ENCODE measurements at places on chromosomes 1 and 21.

DNA sequence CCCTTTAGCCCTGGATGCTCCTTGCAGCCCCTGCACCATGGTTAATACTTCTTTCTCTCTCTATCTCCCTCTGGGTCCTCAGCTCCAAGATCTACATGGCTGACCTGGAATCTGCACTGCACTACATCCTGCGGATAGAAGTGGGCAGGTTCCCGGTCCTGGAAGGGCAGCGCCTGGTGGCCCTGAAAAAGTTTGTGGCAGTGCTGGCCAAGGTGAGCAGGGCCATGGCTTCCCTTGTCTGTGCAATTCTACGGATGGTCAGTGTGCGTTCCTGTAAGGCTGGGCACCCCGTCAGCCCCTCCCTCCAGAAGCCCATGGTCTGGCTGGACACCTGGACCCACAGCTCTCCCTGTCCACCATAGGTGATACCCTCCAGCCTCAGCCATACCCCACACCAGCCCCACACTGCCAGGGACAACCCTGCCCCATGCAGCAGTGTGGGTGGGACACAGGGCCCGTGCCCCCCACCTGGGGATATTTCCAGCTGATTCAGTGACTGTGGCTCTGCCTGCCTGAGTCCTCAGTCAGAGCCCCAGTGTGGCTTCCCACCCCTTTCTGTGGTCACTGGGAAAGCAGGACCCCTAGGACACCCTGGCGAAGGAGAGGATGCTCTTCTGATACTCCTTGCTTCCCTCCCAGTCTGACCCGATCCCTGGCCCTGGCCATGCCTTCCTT lies 31.4 kb downstream of the QSOX1 start:
- no peak for DNase-seq

- no peak for DNase-seq
These were observed 10.3 kb downstream of the DENND4B start for GRCh38 chr1:153936011-153936802.

- no peak for DNase-seq
These were observed 17.0 kb upstream of the SUCO start for GRCh38 chr1:172515927-172516326.

- no peak for DNase-seq
These were observed 4.5 kb upstream of the NCMAP start for GRCh38 chr1:24551290-24551959.

DNA sequence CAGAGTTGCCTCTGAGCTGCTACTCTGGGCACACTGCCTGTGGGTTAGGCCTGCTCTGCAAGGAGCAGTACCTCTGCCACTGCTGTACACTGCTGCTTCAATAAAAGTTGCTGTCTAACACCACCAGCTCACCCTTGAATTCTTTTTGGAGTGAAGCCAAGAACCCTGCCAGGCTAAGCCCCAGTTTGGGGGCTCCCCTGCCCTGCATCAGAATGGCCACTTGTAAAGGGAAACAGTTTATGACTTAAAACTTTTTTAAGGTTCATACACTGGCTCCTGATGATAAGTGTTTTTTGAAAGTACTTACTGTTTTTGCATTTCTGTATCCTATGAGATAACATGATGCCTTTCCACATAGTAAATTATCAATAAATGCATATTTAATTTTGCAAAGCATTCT lies 310.0 kb downstream of the LMO4 start:
- DNase-seq, result no peak

- DNase-seq, result no peak
These were observed 11.2 kb downstream of the C8B start for GRCh38 chr1:56954664-56955063.

DNA sequence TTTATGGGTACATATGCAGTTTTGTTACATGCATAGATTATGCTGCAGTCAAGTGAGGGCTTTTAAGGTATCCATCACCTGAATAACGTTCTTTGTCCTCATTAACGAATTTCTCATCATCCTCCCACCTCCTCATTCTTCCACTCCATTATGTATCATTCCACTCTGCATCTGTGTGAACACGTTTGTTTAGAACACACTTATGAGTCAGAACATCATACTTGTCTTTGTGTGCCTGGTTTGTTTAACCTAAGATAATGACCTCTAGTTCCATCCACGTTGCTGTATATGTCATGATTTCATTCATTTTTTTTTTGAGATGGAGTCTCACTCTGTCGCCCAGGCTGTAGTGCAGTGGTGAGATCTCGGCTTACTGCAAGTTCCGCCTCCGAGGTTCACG lies 6.7 kb upstream of the MPC2 start:
- no peak for DNase-seq

DNA sequence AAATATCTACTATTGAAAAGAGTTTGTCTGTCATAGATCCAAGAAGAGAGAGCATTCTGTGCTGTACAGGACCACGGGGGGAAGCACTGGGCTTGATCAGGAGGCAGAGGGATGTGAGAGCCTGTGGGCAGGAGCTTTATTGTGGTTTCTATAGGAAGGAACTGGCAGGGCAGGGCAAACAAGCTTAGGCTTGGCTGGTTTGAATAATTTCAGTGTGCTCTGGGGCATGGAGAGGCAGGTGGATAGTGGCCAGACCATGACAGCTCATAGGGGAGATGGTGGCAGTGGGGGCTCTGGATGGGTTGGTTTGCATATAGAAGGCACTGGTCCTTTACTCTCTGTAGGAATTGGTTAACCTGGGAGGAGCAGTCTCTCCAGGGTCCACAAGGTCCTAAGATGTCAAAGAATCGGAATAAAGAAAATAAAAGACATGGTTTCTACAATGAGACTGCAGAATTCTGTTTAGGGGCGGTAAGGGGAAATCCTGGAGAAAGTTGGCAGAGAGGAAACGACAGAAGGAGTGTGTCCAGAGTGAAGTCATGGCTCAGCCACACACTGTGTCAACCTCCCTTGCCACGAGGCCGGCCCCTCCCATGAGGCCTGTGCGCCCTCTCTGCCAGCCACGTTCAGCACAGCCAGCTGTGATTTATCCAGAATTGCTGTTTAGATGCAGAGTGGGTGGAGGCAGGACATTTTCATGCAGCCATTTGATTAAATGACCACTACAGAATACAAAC lies 81.7 kb upstream of the PGBD5 start:
- DNase-seq, result peak; percentile 69

DNA sequence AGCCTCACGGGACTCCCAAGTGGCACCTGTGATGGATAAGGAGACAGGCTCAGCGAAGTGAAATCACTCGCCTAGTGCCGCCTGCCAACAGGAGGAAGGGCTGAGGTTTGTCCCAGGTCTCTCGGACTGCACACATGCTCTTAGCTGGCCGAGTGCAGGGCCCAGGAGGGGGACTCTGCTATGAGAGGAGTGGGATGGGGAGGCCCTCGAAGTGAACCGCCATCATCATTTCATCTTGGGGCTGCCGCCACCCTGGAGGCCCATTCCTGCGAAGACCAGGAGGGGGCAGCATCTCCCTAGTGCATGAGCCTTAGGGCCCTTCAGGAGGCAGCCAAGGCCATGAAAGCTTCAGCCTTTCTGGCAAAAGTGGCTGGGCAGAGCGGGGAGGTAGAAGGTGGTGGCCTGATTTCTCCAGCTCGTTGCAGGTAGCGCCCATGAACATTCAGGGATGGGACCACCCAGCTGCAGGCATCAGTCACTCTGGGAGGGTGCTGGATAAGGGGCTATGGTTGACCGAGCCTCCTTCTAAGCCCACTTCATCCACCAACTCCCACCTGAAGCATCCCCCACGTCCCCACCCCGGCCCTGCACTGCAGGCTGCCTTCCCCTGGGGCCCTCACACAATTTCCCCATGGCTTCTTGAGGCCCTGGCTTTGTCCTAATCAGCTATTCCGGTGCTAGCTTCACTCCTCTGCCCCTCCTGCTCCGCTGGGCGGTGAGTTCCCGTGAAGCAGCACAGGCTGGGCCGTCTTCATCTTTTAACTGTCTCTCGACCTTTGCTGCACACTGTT lies 17.2 kb upstream of the RASSF5 start:
- DNase-seq, result no peak

GRCh38 chr1:41894808-41895483 lies 23.8 kb downstream of the HIVEP3 start:
- no peak for DNase-seq

Measured in right lung (tissue), 10 donors.